Bladder microvascular endothelial cell (primary cell): ENCODE measurements at places on chromosomes 7 and 10. TPM values are rescaled to one million over a fixed set of nuclear protein-coding genes. Genes with fewer than 3 reads are reported as not detected.

Gene OGDH
- total RNA-seq, result 31.7 and 65.6 TPM in 2 replicates

Gene ATG9B
- total RNA-seq, result 0.19 TPM in 1 of 2 replicates, not detected in the other

Gene JCAD
- total RNA-seq, result 55.5 and 124 TPM in 2 replicates

Gene SYNPO2L
- under 0.01 TPM in 1 of 2 replicates, not detected in the other for total RNA-seq

Gene OR6B1
- total RNA-seq, result not detected in 2 replicates

Gene TWNK
- total RNA-seq, result 3.7 and 11.5 TPM in 2 replicates

Gene LSM5
- 18.6 and 19.8 TPM in 2 replicates for total RNA-seq
